D341Med (cell line): ENCODE measurements at places on chromosomes 4 and X.

DNA sequence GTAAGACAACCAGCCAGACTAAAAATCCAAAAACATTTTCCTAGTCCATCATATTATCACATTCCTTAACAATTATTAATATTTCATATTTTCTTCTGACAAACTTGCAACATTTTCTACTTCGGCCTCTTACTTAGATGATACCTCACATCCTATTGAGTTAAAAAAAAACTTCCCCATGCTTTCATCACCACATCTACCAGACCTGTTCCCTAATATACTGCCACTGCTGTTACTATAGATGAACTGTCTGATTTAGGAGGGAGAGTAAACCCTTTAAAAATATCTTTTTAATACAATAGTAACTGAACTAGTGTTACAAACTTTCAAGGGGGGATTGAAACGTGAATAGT lies 1.5 kb downstream of the FAM200B start:
- DNase-seq: no peak

- peak; percentile 59 for DNase-seq
Observed at GRCh38 chrX:135477576-135477975, 42.9 kb upstream of the INTS6L start.

DNA sequence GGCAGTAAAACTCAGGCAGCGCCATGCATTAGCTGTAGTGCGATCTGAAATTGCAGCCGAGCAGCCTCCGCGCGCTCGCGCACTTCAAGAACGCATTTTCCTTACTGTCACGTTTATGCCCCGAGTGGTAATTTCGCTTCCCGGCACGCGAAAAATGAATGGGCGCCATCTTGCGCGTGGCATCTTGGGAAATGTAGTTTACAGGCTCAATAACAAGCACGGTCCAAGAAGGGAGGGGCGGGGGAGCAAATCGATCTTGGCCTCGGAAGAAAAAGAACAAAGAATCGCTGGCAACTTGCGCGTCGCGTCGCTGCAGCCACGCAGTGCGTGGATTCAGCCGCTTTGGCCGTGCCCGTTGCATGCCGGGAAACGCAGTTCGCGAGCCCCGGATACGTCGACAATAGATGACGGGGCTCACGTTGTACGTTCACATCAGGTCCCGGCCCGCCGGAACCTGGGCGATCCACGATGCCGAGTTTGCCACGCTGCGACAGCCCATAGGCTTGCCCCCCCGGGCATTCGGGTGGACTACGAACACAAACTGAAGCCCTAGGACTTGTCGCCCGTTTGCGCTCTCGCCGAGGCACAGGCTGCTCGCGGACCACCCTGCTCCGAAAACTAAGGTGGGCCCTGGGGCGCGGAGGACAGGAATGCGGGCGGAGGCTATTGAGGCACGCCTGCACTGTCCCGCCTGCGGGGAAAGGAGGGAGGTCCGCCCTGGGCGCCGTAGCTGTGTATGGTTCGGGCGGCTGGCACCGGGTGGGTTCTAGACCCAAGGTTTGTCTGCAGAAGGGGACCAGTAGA lies at the start of gene FTSJ1:
Gene FTSJ1 (plus strand): TSS at position 426 of the 804 bp plus-strand sequence. CDS start 1,849 bp downstream, outside the sequence.
- DNase-seq: peak; percentile 82

GRCh38 chr4:142960126-142960525 lies 114.0 kb upstream of the INPP4B start:
- DNase-seq: no peak

DNA sequence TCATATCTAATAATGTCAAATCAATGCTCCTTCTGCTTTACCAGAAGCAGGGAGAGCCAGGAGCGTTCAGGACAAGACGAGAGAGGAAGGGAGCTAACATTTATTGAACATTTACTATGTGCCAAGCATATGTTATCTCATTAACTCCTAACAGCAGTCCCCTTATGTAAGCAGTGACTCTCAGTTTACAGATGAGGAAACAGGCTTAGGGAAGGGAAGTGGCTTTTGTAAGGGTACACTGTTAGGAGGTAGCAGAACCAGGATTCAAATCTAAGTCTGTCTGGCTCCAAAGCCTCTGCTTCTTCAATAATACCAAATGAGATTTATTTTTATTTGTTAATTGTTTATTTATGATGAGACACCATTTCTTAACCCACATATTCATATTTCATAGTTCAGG lies 2.6 kb upstream of the STARD8 start:
- no peak for DNase-seq

- DNase-seq: no peak
Observed at GRCh38 chr4:22869235-22869634, 176.5 kb downstream of the GBA3 start.

GRCh38 chrX:12581546-12581945 lies 209.7 kb upstream of the PRPS2 start:
- no peak for DNase-seq

DNA sequence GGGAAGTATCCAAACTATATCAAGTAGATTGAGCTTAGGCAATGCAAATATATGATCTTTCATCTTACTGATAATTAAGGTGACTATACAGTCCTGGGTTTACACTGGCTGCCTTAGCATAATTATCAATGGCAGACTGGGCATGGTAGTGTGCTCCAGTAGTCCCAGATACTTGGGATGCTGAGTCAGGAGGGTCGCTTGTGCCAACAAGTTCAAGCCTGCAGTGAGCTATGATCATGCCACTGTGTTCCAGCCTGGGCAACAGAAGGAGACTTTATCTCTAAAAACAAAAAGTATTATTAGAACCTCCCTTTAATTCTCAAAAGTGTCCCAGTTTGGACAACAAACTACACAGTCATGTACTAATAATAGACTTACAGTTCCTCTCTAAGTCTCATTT lies 99.4 kb upstream of the RASGEF1B start:
- no peak for DNase-seq

GRCh38 chr4:41361794-41362526 lies 105.2 kb downstream of the UCHL1 start:
- DNase-seq: no peak

- DNase-seq: no peak
Observed at GRCh38 chrX:50920132-50920531, 9.6 kb downstream of the BMP15 start.

- no peak for DNase-seq
Observed at GRCh38 chr4:86484241-86484640, 109.9 kb upstream of the PTPN13 start.

DNA sequence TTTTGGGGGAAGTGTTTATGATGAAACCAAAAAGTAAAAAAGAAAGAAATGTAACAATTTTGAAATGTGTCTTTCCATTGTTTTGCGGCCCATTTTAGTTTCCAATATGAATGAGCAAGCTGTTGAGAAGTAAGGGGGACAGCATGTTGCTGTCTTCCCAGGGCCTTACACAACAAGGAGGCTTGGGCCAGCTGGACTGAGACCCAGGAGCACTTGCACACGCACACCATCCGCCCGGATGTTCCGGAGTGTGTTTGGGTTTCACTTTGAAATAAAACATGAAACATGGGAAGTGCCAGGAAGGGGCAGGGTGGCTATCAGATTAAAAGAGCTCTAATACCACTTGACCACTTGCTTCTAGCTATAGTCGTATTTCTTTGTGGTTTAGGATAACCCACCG lies 144.4 kb downstream of the NHS start:
- DNase-seq: no peak

DNA sequence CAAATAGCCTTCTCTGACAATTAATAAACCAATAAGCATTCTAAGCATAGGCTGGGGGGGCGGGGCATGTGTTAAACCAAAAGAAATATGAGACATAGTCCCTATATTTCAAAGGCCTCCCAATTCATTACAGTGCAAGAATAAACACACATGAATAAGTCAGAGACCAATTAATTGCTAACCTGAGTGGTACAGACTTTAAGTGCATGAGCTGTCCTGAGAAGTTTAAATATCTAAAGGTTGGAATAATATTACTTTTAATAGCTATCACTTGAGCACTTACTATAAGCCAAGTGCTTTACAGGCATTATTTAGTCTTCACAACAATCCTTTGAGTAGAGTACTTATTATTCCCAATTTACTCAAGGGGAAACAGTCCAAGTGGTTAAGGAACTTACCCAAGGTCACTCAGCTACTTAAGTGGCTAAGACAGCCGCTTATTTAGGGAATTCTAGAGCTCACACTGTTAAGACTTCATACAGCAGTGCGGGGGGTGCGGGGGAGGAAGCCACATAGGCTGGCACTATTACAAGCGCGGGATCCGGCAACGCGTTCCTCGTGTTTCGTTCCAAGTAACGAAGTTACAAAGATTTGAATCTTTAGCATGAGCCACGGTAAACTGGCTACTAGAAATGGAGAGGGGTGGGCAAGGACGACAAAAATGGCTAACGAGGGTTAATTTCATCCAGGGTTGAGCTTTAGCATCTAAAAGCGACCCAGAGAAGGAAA lies 1.4 kb downstream of the THOC2 start:
- peak; percentile 20 for DNase-seq

GRCh38 chr4:118410138-118410537 lies 57.3 kb upstream of the PRSS12 start:
- no peak for DNase-seq

DNA sequence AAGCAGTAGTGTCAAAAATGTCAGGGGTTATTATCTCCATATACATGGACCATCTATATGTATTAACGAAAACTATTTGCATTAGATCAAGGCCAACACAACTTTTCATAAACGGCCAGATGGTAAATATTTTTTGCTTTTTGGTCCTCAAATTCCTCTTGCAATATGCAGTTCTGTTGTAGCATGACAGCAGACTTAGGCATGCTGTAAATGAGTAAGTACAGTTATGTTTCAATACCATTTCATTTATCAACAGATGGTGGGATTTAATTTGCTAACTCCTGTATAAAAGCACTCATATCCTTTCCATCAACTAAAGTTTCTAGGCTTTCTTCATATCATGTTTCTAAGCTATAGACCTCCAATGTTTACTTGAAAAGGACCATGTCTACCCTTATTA lies 208.1 kb downstream of the ANKRD50 start:
- no peak for DNase-seq

DNA sequence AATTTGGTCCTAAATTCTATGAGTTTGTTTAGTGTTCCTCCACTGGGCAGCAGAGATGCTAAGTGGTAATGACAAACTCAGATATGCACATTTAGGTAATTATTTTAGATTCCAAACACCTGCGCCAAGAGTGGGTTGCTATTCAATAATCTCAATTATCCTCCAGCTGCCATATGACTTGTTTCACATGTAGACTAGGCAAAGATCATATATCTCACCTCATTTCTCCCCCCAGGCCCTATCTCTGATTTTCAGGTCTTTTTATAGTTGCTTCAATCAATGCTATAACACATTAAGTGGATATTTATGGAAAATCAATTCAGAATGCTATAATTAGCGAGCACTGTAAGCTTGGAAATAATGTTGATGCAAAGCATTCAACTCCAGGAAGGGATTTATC lies 217.6 kb downstream of the KCTD8 start:
- DNase-seq: no peak

GRCh38 chr4:145177511-145177905 lies 2.9 kb downstream of the OTUD4 start:
- no peak for DNase-seq

DNA sequence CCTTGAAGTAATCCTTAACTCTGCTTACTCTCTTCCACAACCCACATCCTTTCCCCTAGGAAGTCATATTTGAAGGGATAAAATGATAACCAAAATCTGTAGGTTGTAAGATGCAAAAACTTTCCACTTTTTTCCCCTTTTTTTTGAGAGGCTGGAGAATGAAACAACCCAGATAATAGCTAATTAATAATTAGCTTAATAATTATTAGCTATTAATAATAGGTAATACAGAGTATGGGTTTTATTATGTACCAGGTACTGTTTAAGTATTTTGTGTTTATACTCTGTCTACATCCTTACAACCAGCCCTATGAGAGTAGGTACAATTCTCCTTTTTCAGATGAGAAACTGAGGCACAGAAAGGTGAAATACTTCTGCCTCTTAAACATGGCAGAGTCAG lies 9.4 kb downstream of the GPR119 start:
- DNase-seq: no peak

DNA sequence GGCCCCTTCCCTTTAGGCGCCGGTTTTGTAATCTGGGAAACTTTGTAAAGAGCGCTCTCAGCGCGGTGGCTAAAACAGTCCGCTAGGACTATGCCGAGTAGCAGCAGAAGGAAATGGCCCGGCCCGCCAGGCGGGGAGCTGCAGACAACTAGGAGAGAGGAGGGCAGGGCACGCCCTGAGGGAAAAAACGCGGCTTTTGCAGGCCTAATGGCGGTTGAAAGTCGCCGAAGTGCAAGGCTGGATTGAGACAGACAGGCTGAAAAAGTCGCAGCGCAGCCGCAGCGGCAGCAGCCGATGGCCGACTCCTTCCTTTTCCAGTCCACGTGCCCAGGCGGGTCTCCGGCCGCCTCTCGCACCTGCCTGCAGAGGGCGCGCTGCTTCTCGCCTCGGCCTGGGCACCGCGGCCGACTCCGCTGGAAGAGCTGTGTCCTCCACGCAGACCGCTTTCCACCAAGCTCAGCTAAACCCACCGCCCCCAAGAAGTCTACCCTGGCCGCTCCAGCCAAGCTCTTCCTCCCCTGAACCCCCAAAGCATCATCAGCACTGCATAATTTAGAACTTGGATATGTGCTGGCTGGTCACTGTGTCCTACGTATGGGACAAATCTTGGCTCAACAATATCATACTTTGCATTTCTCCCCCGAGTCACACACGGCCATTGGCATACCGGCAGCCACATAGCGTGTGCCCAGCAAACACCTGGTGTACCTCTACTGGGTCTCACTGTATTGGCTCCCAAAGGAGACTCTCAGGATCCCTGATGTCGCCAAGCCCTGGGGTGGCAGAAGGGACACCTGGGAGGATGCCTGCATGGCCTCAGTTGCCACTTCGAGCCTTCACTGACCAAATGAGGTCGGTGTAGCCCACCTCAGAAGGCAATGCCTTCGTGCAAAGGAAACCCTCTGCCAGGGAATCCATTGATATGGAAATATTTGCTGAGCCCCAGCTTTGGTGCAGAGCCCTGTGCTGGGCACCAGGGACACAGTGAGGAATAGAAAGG lies 14.5 kb downstream of the SLC25A5 start:
- no peak for DNase-seq

DNA sequence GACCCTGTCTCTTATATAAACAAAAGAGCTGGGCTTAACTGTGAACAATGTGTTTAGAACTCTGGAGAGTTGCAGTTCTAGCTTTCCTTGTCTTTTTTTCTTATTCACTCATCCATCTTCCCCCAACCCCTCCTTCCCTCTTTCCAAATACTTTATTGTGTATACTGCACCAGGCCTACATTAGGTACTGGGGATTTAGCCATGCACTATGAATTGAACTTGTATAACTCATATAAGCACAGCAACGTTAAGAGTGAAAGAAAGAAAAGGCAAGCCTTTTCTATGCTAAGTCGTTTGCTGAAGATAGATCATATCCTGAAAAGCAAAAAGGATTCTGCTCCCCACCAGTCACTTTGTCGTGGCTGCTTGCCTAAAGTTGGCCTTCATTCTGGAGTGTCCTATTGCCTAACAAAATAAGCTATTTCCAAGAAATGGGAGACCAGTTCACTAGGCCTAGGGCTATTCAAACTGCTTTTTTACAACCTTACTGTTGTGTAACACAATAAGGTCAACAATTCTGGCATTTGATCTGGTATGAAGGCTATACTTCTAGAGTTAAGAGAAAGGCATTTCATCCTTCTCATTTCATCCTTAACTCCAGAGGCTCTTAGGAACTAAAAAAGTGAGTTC lies 32.2 kb downstream of the CCNI start:
- DNase-seq: no peak

- DNase-seq: no peak
Observed at GRCh38 chr4:8600686-8601085, 8.1 kb downstream of the CPZ start.
